Pancreas (tissue), 10 donors: ENCODE measurements at places on chromosomes 6 and 20. TPM values are rescaled to one million over a fixed set of nuclear protein-coding genes. Genes with fewer than 3 reads are reported as not detected.

SIGLEC1 gene
- 2.5 TPM for polyA plus RNA-seq

CST2 gene
- 2.3 TPM for polyA plus RNA-seq

GRCh38 chr6:134519465-134519864 lies 201.6 kb upstream of the SGK1 start:
- DNase-seq, result no peak

- no peak for DNase-seq
Observed at GRCh38 chr6:5094327-5094726, 9.2 kb downstream of the PPP1R3G start.

DNA sequence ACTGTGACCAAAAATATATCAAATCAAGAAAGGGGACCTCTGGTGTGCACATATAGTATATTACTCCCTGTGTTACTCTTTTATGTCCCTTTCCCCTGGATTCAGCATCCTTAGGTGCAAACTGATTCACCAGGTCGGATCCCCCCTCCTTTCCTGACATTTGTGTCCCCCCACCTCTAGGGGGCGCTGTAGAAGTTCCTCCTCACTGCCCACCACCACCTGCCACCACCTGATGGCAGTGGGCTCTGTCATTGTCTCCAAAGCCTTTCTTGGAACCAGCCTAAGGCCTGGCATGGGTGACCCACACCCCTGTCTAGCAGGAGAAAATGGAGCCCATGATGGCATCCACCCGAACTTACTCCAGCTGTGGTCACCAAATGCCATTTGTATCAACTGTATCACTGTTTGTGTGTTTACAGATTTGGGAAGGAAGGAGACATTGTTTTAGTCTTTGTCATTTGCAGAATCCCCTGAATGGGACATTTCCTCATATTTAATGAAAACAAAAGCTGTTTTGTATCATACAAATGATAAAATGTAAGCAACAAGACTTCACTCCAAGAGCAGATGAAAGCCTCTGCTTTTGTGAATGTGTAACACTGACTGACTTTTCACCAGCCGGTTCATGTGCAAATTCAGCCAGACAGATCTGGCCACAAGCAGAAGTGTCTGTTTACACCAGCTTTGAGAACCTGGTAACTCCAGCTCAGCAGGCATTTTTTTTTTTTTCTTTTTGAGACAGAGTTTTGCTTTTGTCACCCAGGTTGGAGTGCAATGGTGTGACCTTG lies 66.2 kb downstream of the ARMC2 start:
- peak; percentile 21 for DNase-seq

DNA sequence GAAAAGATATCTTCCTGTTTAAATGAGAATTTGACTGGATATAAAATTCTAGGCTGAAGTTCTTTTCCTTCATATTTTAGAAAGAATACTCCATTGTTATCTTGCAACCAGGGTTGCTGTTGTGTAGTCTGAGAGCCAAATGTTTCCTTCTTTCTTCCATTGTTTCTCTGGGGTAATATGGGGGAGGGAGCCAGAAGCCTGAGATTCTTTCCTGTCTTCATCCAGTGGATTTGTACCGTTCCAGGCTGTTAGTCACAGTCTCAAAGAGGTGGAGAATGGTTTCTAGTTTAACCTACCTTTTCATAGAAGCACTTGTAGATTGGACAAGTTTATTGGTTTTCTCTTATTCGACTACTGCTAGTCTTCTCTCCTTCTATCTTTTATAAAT lies 6.1 kb upstream of the ULBP3 start:
- DNase-seq, result no peak

DNA sequence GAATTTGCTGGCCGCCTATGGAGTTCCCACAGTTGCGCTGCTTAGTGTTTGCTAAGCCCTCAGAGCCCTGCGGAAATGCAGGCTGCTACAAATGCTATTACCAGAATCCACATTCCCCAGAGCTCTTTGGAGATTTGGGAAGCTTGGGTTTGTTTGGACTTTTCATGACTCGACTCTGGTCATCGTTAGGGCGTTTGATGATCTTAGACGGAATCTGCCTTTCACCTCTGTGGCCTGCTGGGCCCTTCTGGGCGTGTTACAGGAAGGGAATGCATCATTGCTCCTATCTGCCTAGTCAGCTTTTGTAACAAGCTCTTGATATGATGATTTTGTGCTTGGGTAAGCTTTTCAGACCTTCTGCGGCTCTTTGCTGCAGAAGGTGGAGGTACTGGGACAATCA lies 50.8 kb downstream of the EYA2 start:
- DNase-seq, result no peak

- DNase-seq, result no peak
Observed at GRCh38 chr20:50982363-50982762, 23.7 kb downstream of the MOCS3 start.

GRCh38 chr20:60220706-60221105 lies 262.5 kb downstream of the CDH26 start:
- DNase-seq, result no peak

GRCh38 chr6:41894366-41895299 lies 542 bp downstream of the USP49 start:
- no peak for DNase-seq
